ENCODE measurements at places on chromosomes 16 and 17.

DNA sequence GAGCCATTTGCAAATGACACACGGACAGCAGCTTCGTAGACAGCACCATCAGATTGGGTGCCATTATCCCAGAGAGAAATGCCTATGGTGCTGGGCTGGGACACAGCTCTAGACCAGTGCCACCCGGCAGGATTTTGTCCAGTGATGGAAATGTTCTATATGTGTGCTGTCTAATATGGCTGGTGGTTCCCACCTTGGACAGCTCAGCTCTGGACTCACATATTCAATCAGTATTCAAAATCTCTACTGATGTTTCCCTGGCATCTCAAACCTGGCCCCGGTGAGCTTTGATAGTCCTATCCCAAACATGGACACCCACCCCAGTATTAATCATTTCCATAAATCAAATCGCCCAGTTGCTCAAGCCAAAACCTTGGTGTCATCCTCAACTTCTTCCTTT lies 23.0 kb downstream of the FA2H start:
- no peak for DNase-seq

GRCh38 chr17:4998027-4998731 lies 429 bp downstream of the KIF1C start:
- DNase-seq: no peak

GRCh38 chr16:86939609-86940008 lies 361.3 kb downstream of the FOXL1 start:
- DNase-seq: no peak

DNA sequence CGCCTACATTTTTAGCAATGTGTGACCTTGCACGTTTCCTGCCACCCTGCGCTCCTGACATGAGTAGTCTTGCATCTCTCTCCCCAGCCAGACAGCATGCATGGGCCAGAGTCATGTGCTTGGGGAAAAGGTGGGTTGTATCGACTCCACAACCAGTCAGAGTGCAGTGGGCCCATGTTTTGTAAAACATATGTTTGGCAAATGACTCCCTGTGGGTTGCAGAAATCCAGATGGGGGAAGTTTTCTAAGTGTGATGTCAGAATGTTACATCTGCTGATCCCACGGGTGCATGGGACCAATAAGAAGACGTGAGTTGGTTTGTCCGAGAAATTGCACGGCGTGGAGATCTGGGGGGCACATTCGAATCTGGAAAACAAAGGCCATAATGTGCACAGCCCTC lies 147.1 kb downstream of the FOXL1 start:
- no peak for DNase-seq

DNA sequence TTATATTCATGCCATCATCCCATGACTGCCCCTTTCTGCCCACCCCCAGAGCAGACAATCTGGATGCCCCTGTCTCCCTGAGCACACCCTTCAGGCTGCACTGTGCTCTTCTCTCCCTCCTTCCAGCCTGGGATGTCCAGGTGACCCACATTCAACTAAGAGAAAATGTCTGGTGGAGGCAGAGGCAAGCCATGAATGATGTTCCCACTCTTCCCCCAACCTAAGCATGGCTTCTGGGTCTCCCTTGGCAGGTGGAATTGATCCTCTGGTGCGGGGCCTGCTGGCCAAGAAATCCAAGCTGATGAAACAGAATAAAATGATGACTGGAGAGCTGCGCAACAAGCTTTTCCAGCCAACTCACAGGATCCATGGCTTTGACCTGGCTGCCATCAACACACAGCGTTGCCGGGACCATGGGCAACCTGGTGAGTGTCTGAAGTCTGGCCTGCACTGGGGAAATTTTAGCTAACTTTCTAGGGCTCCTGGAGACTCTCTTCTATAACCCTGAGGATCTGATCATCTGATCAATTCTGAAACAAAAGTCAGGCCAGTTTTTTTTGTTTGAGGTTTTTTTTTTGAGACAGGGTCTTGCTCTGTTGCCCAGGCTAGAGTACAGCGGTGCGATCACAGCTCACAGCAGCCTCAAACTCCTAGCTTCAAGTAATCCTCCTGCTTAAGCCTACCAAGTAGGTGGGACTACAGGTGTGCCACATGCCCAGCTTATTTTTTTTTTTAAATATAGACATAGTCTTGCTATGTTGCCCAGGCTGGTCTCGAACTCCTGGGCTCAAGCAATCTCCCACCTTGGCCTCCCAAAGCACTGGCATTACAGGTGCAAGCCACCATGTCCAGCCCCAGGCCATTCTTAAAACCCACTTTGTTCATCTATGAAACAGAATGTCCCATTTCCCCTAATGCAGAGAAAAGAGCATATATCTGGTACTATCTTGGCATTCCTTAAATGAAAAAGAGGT lies 14.5 kb downstream of the MPO start:
- no peak for DNase-seq

- no peak for DNase-seq
Observed at GRCh38 chr16:90032674-90033331, 13.5 kb upstream of the DBNDD1 start.

DNA sequence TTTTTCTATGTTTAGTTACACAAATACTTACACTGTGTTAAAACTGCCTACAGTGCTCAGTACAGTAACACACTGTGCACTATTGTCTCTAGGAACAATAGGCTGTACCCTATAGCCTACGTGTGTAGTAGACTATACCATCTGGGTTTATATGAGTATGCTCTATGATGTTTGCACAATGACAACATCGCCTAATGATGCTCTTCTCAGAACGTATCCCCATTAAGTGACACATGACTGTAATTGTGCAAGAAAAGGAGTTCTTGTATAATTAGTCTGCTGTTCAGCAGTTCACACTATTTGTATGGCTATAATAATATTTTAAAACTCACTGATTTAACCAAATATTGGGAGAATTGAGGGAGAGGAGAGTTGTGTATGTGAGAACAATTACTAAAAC lies 173.7 kb downstream of the TRIM37 start:
- DNase-seq: no peak

DNA sequence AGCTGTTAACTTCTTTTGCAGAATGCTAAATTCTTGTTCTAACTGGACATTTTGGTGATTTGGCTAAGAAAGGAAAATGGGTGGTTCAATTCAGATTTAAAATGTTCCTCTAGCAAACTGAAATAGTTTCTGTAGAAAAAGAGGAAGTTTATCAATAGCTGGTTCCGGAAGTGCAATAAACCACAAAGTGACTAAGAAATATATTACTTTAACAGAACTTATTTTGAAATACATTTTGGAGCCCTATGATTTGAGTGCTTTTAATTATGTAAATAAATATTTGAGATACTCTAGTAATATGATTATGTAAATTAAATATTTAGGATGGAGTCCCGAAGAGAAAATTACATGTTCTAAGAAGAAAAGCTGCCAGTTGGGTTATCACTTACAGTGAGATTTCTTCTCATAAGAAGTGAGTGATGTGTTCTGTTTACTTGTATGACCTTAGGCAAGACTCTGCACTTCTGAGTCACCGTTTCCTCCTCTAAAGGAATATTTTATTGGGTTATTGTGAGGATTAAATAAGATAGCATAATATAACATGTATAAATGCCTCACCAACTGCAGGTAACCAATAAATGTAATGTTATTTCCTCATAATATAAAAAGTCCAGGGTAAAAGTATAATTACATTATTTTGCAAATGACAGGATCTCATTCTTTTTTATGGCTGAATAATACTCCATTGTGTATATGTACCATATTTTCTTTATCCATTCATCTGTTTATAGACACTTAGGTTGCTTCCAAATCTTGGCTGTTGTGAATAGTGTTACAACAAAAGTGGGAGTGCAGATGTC lies at the start of gene EVI2B:
EVI2B (minus strand) TSS at position 73 of the 800 bp plus-strand sequence. CDS start 8,445 bp downstream, outside the sequence.
- DNase-seq: no peak

DNA sequence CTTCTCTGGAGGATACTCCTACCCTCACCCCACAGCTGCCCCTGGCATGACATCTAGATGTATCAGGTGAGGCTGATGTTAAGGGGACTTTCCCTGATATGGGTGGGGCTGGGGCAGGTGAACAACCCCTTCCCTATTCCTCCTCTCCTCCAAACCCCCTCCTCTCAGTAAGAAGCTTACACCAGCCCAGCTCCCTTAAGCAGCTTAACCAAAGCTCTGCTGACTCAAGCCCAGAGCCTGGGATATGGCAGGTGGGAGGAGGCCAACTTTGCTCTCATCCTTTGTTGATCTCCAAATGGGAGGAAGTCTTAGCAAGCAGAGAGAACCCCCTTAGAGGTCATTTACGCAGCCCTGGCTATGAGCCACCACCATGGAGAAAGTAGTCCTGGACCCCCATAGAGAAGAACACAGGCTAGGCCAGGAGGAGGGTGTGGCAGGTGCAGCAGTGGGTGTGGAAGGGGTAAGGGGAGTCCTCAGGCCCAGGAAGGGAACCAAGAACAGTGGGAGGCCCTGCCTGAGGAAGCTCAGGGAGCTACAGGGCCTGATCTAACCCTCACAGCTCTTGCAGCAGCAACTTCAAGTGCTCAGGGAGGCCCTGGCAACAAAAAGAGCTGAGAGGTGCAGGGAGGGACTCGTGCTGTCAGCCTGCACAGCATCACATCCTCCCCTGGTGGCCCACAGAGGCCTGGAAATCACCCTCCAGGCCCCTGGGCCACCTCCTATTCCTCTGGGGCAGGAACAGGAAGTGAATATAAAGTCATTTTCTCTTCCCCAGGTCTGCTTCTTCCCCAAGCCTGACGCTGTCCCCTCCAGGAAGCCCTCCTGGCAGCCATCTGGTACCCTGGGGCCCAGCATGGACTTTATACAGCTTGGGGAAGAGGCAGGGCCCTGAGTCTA lies 2.9 kb downstream of the UNC119 start:
- DNase-seq: peak; percentile 27

- DNase-seq: no peak
Observed at GRCh38 chr16:13997933-13998332, 73.2 kb upstream of the MRTFB start.

- DNase-seq: no peak
Observed at GRCh38 chr16:12429756-12430155, 373.9 kb downstream of the CPPED1 start.

- DNase-seq: no peak
Observed at GRCh38 chr17:40859536-40859935, 7.5 kb downstream of the KRT12 start.

DNA sequence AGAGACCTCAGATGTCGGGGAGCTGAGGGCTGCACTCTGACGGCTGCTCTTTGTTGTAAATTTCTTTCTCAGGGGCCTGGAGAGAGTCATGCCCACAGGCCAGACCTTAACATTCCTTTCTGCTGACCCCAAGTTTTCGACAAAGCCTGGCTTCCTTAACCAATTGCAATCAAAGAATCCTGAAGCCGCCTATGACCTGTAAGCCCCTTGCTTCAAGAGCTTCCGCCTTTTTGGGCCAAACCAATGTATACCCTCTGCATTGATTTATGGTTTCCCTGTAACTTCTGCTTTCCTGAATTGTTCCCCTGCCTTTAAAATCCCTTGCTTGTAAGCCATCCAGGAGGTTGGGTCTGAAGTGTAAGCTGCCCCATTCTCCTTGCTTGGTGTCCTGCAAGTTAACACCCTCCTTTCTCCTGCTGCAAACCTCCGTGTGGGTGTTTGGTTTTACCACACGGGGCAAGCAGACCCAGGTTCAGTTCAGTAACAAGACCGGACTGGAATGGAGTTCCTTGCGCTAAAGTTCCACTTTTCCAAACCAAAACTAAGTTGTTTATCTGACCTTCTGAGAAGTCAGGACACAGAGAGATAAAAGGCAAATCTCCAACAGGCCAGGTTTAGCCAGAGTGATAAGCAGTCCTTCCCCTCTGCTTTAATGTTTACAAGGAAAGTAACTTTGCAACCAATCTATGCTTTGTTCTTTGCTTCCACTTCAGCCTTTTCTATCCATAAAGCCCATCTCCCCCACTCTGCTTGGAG lies 141.6 kb downstream of the KCNJ12 start:
- DNase-seq: no peak

DNA sequence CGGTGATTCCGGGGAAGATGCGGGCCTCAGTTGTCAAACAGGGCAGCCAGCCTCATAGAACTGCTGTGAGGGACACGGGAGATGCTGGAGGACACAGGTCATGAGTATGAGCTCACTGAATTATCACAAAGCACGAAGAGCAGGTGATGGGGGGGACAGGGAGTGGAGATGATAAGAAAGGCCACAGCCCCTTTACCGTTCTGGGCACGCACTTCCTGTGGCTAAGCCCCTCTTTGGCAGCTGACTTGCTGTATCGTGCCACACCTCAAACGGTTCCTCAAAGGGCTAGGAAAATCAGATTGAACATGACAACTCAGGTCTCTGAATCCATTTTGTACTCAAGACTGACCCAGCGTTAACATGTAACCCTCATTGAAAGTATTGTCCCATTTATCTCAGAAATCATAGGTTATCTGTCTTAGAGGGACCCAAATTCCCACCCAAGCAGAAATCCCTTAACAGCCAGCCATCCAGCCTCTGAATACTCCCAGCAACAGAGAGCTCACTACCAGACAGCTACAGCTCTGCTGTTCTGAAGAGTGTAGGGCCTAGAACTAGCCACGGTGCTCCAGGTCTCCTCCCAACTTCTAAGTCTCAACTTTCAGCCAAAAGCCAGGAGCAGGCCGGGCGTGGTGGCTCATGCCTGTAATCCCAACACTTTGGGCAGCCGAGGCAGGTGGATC lies 5.0 kb upstream of the SRL start:
- DNase-seq: no peak

- DNase-seq: no peak
Observed at GRCh38 chr17:2563061-2563460, 30.4 kb upstream of the PAFAH1B1 start.

DNA sequence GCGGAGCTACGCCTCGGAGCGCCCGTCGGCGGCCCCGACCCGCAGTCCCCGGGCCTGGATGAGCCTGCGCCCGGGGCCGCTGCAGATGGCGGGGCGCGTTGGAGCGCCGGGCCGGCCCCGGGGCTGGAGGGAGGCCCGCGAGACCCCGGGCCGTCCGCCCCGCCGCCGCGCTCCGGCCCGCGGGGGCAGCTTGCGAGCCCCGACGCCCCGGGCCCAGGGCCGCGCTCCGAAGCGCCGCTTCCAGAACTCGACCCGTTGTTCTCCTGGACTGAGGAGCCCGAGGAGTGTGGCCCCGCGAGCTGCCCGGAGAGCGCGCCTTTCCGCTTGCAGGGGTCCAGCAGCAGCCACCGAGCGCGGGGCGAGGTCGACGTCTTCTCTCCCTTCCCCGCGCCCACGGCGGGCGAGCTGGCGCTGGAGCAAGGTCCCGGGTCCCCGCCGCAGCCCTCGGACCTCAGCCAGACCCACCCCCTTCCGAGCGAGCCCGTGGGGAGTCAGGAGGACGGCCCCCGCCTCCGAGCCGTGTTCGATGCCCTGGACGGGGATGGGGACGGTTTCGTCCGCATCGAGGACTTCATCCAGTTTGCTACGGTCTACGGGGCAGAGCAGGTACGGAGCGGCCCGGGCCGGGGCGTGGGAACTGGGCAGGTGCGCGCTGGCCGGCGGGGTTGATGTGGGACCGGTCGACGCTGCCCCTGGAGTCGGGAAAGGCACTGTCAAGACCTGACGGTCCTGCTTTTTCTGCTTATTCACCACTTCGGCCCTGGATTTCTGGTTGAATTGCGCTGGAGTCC lies 861 bp downstream of the RAB11FIP3 start:
- no peak for DNase-seq

- DNase-seq: peak; percentile 20
Observed at GRCh38 chr17:68431661-68432071, 25.6 kb downstream of the WIPI1 start.

DNA sequence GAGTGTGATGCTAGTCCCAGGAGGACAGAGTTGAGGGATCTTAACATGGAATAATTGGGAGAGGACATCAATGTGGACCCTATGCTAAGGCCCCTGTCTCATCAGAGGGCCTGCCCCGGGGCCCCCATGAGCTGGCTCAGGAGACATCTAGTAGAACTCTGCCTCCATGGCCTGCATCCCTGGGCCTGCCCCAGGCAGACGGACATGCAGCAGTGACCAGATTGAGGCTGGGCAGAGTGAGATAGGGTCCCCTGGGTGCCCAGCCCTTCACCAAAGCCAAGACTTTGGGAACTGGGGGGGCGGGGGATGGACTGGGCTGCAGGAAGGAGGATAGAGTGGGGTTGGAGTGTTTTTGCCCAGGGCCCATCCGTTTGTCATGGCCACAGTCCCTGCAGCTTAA lies 115.2 kb downstream of the CCDC182 start:
- no peak for DNase-seq

Data from stimulated activated CD4-positive, alpha-beta T cell treated with anti-CD3 and anti-CD28 coated beads, Interleukin-1b, Interleukin-23, amount 100 ng/mL, for 1 hour (primary cell).